ENCODE measurements at places on chromosomes 12 and 14. TPM values are rescaled to one million over a fixed set of nuclear protein-coding genes. Genes with fewer than 3 reads are reported as not detected.

The ZFC3H1 gene
- 23.4 TPM for total RNA-seq

GRCh38 chr14:40058901-40059897, 627.0 kb upstream of the FBXO33 start:
- DNase-seq = no peak

- no peak for DNase-seq
These were observed 13.7 kb upstream of the OR6J1 start for GRCh38 chr14:22657861-22658260.

The FAM181A gene
- not detected for total RNA-seq

GRCh38 chr12:52041695-52042123, 9.5 kb upstream of the NR4A1 start:
- DNase-seq = no peak

Measured in glomerular endothelial cell (primary cell).